ENCODE measurements at places on chromosomes 12 and 14. TPM values are rescaled to one million over a fixed set of nuclear protein-coding genes. Genes with fewer than 3 reads are reported as not detected.

CLEC4E gene
- not detected for total RNA-seq

MYL2 gene
- not detected for total RNA-seq

ACSS3 gene
- total RNA-seq = not detected

SLC25A21 gene
- total RNA-seq = not detected

METTL25 gene
- 7.2 TPM for total RNA-seq

OTX2 gene
- total RNA-seq = not detected

TMEM52B gene
- not detected for total RNA-seq

CLEC2D gene
- total RNA-seq = 321 TPM

RNF212B gene
- total RNA-seq = not detected

ZFYVE1 gene
- total RNA-seq = 7.0 TPM

POU6F1 gene
- total RNA-seq = 7.2 TPM

FGFR1OP2 gene
- 43.1 TPM for total RNA-seq

HSP90B1 gene
- 422 TPM for total RNA-seq

ADAMTS20 gene
- not detected for total RNA-seq

MYG1 gene
- total RNA-seq = 121 TPM

TAS2R30 gene
- total RNA-seq = 0.78 TPM

SLC22A17 gene
- 2.0 TPM for total RNA-seq

ZNF10 gene
- 3.5 TPM for total RNA-seq

Data from activated T-cell treated with anti-CD3 and anti-CD28 coated beads, Interleukin-2, amount 50 U/mL, for 4 hours (primary cell).